Activated CD4-positive, alpha-beta T cell treated with anti-CD3 and anti-CD28 coated beads, Interleukin-2, Interleukin-4, amounts not matched to agents 100 ng/mL and 50 ng/mL, durations not matched to agents 16 hours and 8 hours (primary cell): ENCODE measurements at places on chromosomes 1 and 21.

GRCh38 chr1:235920596-235921375 lies 54.1 kb upstream of the LYST start:
- no peak for DNase-seq

GRCh38 chr1:187054862-187055757 lies 226.4 kb downstream of the PLA2G4A start:
- no peak for DNase-seq

DNA sequence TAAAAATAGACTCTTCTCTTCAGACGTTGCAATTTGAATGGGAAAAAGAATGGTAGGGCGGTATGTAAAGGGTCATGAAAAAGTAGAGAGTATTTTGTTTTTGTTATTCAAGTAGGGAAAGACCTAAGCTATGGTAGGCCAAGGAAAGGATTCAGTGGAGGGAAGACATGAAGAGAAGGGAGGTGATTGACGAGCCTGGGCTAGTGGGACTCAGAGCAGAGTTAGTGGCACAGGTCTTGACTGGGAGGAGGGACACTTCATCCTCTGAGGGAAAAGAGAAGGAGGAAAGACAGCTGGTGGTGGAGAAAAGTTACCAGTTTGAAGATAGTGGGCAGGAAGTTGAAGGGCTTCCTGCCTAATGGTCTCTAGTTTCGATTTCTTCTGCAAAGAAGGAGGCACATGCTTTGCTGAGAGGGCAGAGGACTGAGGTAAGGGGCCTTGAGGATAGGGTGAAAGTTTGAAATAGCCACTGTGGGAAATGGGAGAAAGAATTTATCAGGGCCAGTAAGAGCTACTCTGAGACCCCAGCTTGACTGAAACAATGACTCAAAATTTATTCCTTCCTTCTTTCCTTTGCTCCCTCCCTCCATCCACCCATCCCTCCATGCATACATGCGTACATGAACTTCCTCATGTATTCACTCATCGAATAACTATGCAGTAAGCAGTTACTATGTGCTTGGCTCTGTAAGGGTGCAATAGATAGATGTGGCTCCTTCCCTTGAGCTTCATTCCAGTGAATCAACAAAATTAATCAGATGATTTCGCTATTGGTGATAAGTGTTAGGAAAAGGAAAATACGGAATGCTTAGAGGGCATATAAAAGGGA lies 4.2 kb downstream of the CD48 start:
- DNase-seq: no peak

GRCh38 chr21:44872649-44873355 lies 688 bp downstream of the PTTG1IP start:
- no peak for DNase-seq
